ENCODE measurements at places on chromosomes 2 and 18.

DNA sequence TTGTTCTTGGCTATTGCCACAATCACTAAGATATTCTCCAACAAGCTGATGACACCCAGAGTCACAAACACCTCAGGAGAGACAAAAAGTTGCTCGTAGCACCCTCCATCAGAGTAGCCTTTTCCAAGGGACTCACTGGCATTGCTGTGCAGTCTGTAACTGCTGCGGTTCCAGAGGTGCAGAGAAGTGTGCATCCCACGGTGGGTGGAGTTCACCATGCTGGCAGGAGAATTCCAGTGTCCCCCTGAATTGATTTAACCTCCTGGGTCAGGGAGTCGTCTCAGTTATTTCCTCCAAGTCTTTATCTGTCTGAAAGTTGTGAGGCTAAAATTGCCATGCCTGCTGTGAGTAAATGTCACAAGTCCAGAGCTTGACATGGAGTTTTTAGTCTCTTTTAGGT lies 443 bp downstream of the MC4R start:
- no peak for DNase-seq

- no peak for DNase-seq
Observed at GRCh38 chr2:65046633-65047407, 9.4 kb upstream of the CEP68 start.

DNA sequence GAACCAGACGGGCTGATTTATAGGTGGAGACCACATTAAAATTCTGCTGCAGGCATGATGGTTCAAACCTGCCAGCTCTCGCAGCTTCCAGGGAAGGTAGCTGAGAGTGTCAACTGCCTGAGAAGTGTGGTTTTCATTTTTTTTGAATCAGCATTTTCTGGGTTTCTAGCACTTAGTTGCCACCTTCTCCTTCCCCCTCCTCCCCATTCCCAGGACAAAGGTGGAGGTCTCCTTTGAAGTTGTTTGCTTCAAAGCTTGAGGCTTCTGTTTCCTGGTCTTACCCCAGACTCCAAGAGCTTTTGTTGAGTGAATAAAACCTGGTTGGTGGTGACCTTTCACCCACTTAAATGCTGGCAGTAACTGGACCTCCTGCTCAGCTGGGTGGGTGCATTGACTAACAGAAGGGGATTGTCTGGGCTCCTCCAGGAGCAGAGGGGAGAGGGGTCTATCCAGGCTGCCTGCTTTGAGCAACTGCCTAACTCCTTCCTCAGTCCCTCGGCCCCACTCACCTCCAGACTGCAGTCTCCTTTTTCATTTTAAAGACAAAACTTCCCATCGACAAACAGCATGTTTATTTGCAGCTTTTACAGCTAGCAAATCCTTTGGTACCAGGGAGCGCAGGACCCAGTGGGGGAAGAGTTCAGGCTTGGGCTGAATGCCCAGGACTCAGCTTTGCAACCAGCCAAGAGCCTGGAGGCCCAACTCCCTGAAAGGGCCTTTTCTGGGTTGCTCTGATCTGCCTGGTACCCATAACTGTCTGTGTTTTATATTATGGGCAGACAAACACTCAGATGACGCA lies 3.5 kb downstream of the RHOB start:
- DNase-seq, result no peak

- no peak for DNase-seq
Observed at GRCh38 chr18:55430026-55430425, 158.0 kb downstream of the TCF4 start.

GRCh38 chr2:74201596-74201995 lies 3.2 kb downstream of the MTHFD2 start:
- no peak for DNase-seq

DNA sequence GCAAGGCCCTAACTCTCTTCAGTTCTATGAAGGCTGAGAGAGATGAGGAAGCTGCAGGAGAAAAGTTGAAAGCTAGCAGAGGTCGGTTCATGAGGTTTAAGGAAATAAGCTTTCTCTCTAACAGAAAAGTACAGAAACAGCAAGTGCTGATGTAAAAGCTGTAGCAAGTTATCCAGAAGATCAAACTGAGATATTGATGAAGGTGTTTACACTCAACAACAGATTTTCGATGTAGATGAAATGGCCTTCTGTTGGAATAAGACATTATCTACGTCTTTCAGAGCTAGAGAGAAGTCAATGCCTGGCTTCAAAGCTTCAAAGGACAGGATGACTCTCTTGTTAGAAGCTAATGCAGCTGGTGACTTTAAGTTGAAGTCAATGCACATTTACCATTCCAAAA lies 87.4 kb downstream of the PDCL3 start:
- no peak for DNase-seq

GRCh38 chr18:33924576-33924975 lies 300.1 kb downstream of the NOL4 start:
- no peak for DNase-seq

GRCh38 chr2:119333360-119333759 lies 33.3 kb downstream of the C2orf76 start:
- no peak for DNase-seq

DNA sequence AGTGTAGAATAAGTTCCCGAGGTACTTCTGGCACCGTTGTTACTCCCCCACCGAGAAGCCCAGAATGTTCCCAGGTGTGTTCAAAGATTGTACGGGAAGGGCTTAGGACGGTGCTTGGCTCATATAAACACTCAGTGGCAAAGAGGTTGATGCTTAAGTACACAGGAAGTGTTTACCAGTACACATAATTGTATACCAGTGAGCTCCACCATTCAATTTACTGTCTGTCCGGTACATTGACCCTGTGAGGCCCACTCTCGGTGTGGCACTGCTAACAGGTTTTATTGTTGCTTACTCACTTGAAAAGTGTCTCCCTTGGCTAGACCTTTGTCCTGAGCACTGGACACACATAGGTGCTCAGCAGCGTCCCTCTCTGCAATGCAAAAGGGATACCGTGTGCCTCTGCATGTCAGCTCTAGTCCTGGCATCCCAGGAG lies 191.0 kb downstream of the NEDD4L start:
- DNase-seq, result no peak

DNA sequence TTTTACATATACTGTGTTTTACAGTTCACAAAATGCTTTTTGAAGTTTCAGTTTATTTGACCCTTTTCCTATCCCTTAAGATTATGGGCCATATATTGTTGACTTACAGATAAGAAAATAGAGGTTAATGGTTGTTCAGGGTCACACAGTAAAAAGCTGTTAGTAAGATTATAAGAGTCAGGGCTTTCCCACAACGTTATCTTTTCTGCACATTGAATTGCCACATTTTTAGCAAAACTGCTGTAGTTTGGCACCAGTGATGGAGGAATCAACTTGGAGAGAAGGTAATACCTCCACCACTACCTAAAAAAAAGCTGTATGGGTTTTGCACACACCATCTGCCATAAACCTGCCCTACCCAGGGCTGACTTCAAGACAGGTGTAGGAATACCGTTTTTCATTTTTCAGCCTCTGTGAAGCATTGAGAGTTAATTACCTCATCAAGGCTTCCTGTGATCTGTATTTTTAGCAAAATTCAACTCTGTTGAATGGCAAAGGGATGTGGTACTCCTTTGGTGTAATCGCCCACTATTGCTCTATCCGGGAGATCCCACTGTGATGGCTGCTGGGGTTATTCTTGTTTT lies 5.0 kb downstream of the SOWAHC start:
- DNase-seq, result no peak

Measured in stimulated activated CD8-positive, alpha-beta memory T cell treated with anti-CD3 and anti-CD28 coated beads, Interleukin-4, amount 100 ng/mL, for 4 hours (primary cell).